Type B pancreatic cell (in vitro differentiated cells): ENCODE measurements at places on chromosomes 11 and 22. TPM values are rescaled to one million over a fixed set of nuclear protein-coding genes. Genes with fewer than 3 reads are reported as not detected.

- no peak for DNase-seq
Measured at GRCh38 chr22:21000987-21001600, 824 bp downstream of the THAP7 start.

GRCh38 chr11:75597636-75598035 lies 35.6 kb downstream of the SERPINH1 start:
- no peak for DNase-seq

GRCh38 chr11:88312628-88313027 lies 24.9 kb downstream of the CTSC start:
- DNase-seq = no peak

- no peak for DNase-seq
Measured at GRCh38 chr11:103086461-103086860, 5.5 kb downstream of the DCUN1D5 start.

DNA sequence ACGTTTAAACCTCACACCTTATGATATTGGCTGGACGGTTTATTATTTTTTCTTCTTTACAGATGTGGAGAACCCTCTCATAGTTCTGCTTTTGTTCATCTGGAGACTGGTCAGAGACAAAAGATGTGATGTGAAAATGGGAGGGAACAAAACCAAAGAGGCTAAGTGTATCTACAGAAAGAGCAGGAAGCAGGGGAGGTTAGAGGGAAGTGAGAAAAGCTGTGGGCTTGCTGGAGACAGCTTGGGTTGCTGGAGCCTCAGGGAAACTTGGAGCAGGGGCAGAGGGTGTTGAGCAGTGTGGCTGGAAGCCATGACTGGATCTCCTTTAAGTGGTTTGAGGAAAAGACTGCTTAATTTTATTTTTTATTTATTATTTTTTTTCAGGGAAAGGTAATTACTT lies 79.0 kb upstream of the SNX19 start:
- no peak for DNase-seq

GRCh38 chr11:859394-860131 lies 16.9 kb downstream of the TSPAN4 start:
- no peak for DNase-seq

OR10A2 gene
- total RNA-seq = not detected in 2 replicates
